ENCODE measurements at places on chromosomes 4 and X. TPM values are rescaled to one million over a fixed set of nuclear protein-coding genes. Genes with fewer than 3 reads are reported as not detected.

The MXRA5 gene
- polyA plus RNA-seq: not detected

The TRIM61 gene
- polyA plus RNA-seq: 1.1 TPM

The LIMCH1 gene
- not detected for polyA plus RNA-seq

The ARHGAP36 gene
- not detected for polyA plus RNA-seq

The SMIM10 gene
- not detected for polyA plus RNA-seq

GRCh38 chr4:125590158-125590557, 275.4 kb downstream of the FAT4 start:
- H3K4me3 ChIP-seq: no peak overlapping the region
- H3K36me3 ChIP-seq: no peaks in the 10 kb centered on the region
- H3K27ac ChIP-seq: no peak overlapping the region
- H3K27me3 ChIP-seq: no peaks in the 10 kb centered on the region
- no peaks in the 10 kb centered on the region for H3K4me1 ChIP-seq

- H3K27ac ChIP-seq: no peak overlapping the region
- no peaks in the 10 kb centered on the region for H3K27me3 ChIP-seq
- H3K4me1 ChIP-seq: no peaks in the 10 kb centered on the region
- no peaks in the 10 kb centered on the region for H3K36me3 ChIP-seq
- H3K4me3 ChIP-seq: no peak overlapping the region
- no peak for DNase-seq
Observed at GRCh38 chr4:45033676-45034419, 307.5 kb upstream of the GNPDA2 start.

- DNase-seq: no peak
- H3K27ac ChIP-seq: no peak overlapping the region
- no peak overlapping the region for H3K4me3 ChIP-seq
Observed at GRCh38 chr4:48259748-48260147, 9.9 kb downstream of the TEC start.

- no peaks in the 10 kb centered on the region for H3K27me3 ChIP-seq
- H3K27ac ChIP-seq: no peak overlapping the region
- no peak for DNase-seq
- no peaks in the 10 kb centered on the region for H3K4me1 ChIP-seq
- H3K4me3 ChIP-seq: no peak overlapping the region
- no peaks in the 10 kb centered on the region for H3K36me3 ChIP-seq
Observed at GRCh38 chr4:7928711-7929110, 10.9 kb downstream of the AFAP1 start.

GRCh38 chrX:6961286-6962005, 186.1 kb upstream of the STS start:
- H3K36me3 ChIP-seq: no peaks in the 10 kb centered on the region
- no peaks in the 10 kb centered on the region for H3K4me1 ChIP-seq
- no peaks in the 10 kb centered on the region for H3K27me3 ChIP-seq
- H3K27ac ChIP-seq: no peak overlapping the region
- DNase-seq: no peak
- no peak overlapping the region for H3K4me3 ChIP-seq

GRCh38 chrX:44043496-44043895, 70.3 kb upstream of the NDP start:
- no peak for DNase-seq
- no peaks in the 10 kb centered on the region for H3K4me1 ChIP-seq
- H3K4me3 ChIP-seq: no peak overlapping the region
- no peaks in the 10 kb centered on the region for H3K36me3 ChIP-seq

DNA sequence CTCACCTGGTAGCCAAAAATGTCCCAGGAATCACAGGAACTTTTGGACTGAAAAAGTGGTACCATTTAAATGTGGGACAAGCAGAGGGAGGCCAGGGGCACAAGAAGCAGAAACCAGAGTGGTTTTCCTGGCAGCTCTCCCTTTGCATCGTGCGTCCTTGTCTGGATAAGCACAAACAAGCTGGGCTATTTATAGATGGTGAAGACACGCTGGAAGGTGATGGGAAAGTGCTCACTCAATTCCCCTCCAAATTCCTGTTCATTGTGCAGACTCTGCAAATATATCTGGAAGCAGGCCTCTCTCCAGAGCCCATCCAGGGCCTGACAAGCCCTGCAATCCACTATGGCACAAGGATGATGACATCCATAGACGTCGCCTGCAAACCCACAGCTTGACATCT, 63.6 kb upstream of the MAP3K15 start:
- peaks cover 22% of the 10 kb centered on the region for H3K36me3 ChIP-seq
- no peak overlapping the region for H3K27ac ChIP-seq
- H3K4me1 ChIP-seq: no peaks in the 10 kb centered on the region
- no peak for DNase-seq

GRCh38 chrX:27583976-27584375, 6.2 kb upstream of the DCAF8L2 start:
- no peaks in the 10 kb centered on the region for H3K36me3 ChIP-seq
- no peak overlapping the region for H3K4me3 ChIP-seq
- DNase-seq: no peak
- no peaks in the 10 kb centered on the region for H3K27me3 ChIP-seq
- H3K4me1 ChIP-seq: no peaks in the 10 kb centered on the region

DNA sequence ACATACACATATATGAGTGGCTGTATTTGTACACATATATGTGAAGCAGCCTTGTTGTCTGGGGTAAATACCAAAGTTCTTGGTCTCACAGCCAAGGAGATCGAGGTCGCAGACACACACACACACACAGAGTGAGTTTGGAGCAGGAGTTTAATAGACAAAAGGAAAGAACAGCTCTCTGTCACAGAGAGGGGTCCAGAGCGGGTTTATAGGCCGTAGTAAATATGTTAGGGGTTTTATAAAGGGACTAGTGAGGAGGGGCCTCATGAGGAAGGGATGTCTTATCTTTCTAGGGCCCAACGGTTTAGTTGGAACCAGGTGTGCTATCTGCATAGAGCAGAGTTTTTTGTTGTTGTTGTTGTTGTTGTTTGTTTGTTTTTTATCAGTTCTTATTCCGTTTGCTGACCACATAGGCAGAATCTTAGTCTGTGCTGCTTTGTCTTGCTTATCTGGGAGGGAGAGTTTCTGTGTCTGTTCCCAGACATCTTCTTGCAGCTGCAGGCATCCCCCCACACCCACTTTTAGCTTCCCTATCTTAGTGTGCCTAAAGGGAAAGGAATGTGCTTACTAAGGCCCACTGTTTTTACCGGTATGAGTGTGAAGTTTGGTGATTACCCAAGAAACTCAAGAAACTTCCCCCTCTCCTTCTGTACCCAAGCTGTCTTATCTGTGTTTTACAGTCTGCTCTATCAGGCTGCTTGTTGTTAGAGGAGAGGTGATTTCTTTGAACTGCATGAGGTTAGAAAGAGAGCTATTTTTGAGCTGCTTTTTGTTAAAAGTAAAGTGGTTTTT, 91.9 kb downstream of the TENT5D start:
- DNase-seq: no peak
- H3K36me3 ChIP-seq: no peaks in the 10 kb centered on the region
- no peaks in the 10 kb centered on the region for H3K4me1 ChIP-seq
- H3K27me3 ChIP-seq: no peaks in the 10 kb centered on the region
- no peak overlapping the region for H3K4me3 ChIP-seq
- H3K27ac ChIP-seq: no peak overlapping the region

DNA sequence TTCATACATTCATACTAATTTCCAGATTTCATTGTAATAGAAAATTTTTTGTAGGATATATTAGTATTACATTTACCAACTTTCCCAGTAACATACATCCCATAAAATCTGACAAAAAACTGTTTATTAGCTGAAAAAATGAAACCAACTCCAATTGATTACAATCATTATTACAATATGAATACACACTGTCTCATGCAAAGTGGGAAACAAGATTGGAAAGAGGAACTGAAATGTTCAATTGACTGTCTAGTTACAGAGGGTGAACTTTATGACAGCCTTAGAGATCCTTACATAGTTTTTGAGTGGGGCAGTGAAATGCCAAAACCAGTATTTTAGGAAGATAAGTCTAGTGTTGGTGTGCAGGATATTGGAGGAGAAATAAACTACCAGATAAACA, 2.3 kb upstream of the AMBN start:
- H3K4me1 ChIP-seq: no peaks in the 10 kb centered on the region
- no peak for DNase-seq
- H3K27ac ChIP-seq: no peak overlapping the region
- no peaks in the 10 kb centered on the region for H3K27me3 ChIP-seq
- no peak overlapping the region for H3K4me3 ChIP-seq
- H3K36me3 ChIP-seq: no peaks in the 10 kb centered on the region

DNA sequence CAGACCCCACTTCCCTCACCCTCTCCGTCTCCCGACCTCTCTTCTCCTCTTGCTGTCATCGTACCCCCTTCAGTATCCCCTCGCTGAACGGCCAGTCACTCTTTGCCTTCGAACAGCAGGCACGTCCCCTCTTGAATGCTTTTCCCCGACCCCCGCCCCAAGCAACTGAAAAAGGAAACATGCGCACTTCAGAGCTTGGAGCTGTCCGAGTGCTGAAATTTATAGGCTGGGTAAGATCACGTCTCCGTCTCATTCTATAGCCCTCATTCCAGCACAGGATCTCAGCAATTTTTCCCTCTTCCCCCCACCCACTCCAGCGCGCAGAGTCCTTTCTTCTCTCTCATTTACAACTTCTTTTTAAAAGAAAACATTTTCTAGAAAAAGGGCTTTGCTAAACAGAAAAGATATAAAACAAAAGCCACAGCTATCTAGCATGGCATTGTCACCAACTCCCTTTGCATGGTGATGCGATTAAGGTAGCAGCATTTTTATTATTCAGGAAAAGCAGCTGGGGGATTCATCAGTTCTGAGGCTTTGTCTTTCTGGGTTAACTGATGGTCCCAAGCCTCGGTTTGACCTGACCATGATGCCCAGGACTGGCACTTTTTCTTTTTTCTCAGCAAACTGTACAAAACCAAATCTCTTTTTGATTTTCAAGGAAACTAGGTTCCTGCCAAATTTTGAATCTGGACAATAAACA, at the start of gene GLRA2:
GLRA2 (plus strand) TSS at position 247 of the 700 bp plus-strand sequence. CDS start 522 bp downstream, outside the sequence.
- H3K36me3 ChIP-seq: no peaks in the 10 kb centered on the region
- H3K4me1 ChIP-seq: no peaks in the 10 kb centered on the region
- H3K27me3 ChIP-seq: no peaks in the 10 kb centered on the region
- no peak for DNase-seq
- no peak within 1 kb of the TSS for H3K4me3 ChIP-seq

DNA sequence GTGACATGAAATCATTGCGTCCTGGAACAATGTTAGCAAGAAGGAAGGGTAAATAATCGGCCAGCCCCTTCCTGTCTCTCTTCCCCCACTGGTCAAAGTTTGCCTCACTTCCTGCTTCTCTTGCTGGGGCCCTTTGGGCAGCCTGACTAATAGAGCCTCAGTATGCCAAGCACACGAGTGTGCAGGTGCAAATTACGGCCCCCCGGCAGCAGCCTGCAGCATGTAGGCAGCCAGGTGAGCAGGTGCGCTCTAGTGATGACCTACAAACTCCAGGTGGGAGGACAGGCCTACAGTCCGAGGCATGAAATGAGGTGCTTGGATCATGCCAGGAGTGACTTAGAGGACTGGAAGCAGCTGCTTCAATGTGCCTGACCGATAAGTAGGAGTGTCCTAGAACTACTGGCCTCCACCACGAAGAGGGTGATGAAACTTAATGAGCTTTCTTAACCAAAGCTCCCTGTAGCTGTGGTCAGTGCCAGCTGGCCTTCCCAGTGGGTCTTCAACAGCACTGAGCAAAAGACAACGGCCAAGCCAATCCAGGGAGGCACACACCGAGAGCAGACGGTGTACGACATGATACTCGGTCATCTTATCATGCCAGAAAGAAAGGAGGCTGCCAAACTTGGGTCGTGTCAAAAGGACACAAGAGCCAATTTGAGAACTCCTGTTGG, 26.1 kb upstream of the FAT1 start:
- no peak overlapping the region for H3K4me3 ChIP-seq
- no peaks in the 10 kb centered on the region for H3K27me3 ChIP-seq
- DNase-seq: no peak

DNA sequence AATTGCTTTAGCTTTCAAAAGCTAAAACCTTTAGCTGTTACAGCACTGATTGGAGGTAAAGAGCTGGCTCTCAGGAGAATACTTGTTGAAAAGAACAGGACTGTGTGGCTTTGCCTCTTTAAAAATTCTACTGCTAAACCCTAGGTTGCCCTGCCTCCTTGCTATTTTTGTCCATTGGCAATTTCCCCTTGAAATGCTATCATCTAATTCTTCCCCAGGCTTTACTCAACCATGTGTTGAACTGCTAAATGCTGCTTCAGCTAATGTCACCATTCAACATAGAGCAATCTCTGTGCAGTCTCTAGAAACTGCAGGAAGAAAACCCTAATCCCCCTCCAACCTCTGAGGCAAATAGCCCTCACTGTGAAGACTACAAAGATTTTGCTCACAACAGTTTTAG, 203.7 kb upstream of the ARX start:
- H3K36me3 ChIP-seq: no peaks in the 10 kb centered on the region
- H3K27ac ChIP-seq: no peak overlapping the region
- no peaks in the 10 kb centered on the region for H3K4me1 ChIP-seq
- H3K27me3 ChIP-seq: no peaks in the 10 kb centered on the region
- no peak overlapping the region for H3K4me3 ChIP-seq

DNA sequence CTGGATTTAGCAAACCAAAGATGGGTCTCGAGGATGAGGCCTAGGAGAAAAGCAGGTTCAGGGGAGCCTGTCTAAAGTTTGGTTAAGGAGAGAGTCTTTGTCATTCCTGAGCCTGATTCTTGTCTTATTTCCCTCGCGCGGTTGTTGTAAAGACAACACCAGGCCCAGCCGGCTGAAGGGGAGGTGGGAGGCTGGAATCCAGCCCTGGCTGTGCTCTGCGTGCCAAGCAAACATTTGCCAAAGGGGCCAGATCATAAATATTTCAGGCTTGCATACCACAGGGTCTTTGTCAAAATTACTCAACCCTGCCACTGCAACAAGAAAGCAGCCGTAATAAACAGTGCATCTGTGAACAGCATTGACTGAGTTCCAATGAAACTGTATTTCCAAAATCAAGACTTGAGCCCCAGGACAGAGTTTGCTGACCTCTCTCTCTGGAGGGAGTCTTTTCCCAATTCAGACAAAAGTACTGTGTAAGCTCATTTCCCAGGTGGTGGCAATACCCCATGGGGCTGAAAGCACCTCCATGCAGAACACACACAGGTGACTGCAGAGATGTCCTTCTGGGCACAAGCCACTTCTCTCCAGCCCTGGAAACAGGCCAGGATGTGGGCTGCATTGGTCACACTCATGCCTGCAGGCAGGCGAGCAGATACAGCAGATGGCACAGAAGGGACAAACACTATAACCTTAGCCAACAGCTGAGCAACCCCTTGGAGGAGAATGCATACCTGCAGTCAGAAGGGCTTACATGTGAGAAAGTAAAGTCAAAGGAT, 320.3 kb downstream of the STK32B start:
- DNase-seq: no peak
- no peak overlapping the region for H3K4me3 ChIP-seq
- H3K36me3 ChIP-seq: no peaks in the 10 kb centered on the region
- no peaks in the 10 kb centered on the region for H3K27me3 ChIP-seq
- H3K4me1 ChIP-seq: no peaks in the 10 kb centered on the region

GRCh38 chr4:36979533-36979932, 265.0 kb upstream of the NWD2 start:
- no peak overlapping the region for H3K27ac ChIP-seq
- no peaks in the 10 kb centered on the region for H3K36me3 ChIP-seq
- no peaks in the 10 kb centered on the region for H3K4me1 ChIP-seq
- no peak for DNase-seq

DNA sequence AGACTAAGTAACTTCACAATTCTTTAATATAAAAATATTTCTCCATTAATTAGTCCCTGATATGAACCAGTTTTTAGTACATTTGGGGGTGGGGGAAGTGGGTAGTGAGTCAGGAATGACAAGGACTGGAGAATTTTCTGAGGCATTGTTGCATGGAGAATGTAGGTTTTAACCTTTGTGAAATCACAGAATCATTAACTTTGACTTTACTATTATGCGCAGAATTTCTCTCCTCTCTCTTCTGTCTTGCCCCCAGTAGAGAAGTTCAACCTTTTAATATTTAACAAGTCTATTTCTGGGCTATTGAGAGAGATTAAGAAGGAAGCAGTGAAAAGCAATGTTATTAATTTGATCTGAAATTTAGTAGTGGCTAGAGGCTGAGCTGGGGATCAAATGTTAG, 597.0 kb downstream of the PCDH18 start:
- H3K36me3 ChIP-seq: no peaks in the 10 kb centered on the region
- no peaks in the 10 kb centered on the region for H3K27me3 ChIP-seq
- no peak overlapping the region for H3K27ac ChIP-seq
